ENCODE measurements at places on chromosomes 2 and 18.
A peak's percentile ranks its signal among the peaks of the same experiment; 100 is the strongest.

- no peak for DNase-seq
These were observed 1038.3 kb upstream of the ACVR2A start for GRCh38 chr2:146806364-146807005.

DNA sequence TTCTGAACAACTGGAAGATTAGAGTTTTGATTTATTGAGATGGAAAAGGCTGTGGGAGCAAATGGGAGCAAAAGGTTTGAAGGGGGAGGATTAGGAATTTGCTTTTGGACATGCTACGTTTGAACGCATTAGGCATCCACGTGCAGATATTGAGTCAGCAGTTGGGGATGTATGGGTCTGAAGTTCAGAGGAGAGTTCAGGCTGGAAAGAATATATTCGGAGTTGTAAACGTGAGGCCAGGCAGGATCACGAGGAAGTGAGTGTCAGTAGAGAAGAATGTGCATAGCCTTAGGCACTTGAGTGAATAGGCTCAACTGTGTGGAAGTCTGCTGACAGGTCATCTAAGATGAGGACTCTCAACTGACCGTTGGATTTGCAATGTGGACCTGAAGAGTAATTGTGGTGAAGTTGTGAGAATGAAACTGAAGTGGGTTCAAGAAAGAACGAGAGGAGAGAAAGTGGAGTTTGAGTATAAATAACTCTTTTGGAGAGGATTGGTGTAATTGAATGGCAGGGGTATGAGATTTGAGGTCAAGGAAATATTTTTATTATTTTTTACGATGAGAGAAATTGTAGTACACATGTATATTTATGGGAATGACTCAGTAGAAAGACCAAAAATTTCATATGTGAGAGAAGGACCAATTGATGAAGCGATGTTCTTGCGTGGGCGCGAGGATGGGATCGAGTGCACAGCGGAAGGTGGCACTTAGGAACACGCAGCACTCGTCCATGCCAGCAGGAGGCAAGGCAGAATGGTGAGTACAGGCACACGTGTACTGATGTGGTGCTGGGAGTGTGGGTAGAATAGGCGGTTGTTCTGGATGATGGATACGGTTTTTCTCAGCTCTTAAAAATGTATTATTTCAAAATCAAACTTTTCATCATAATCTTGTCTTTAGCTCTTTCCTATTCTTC is 40.5 kb upstream of the POLE4 start:
- DNase-seq, result no peak

DNA sequence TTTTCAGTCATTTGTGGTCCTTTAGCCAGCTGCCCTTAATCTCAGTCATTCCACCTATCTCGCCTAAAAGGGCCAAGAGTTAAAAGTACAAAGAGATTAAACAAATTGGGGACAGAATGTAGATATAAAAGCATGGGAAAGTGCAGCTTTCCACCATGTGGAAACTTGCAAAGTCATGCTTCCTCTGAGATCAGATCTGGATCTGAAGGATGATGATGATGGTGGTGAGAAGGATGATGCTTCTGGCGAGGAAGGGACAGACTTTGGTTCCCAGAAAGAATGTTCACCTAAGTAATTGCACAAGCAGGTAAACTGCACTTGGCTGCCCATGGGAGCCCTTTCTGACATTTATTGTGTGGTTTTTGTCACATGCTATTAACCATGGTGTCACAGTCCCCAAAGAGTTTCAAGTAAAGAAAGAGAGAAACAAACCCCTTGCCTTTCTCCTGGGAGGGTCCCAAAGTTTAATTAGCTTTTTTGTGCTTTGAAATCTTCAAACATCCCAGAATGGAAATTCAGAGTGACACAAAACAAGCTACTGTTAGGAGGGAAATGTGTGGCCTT is 34.7 kb downstream of the KLF7 start:
- no peak for DNase-seq

GRCh38 chr2:207704078-207704477 is 7.4 kb upstream of the CCNYL1 start:
- DNase-seq, result no peak

- DNase-seq, result no peak
These were observed 36.9 kb downstream of the TBC1D8 start for GRCh38 chr2:101114268-101114783.

GRCh38 chr2:105399207-105399861 is 483 bp upstream of the FHL2 start:
- DNase-seq, result no peak

DNA sequence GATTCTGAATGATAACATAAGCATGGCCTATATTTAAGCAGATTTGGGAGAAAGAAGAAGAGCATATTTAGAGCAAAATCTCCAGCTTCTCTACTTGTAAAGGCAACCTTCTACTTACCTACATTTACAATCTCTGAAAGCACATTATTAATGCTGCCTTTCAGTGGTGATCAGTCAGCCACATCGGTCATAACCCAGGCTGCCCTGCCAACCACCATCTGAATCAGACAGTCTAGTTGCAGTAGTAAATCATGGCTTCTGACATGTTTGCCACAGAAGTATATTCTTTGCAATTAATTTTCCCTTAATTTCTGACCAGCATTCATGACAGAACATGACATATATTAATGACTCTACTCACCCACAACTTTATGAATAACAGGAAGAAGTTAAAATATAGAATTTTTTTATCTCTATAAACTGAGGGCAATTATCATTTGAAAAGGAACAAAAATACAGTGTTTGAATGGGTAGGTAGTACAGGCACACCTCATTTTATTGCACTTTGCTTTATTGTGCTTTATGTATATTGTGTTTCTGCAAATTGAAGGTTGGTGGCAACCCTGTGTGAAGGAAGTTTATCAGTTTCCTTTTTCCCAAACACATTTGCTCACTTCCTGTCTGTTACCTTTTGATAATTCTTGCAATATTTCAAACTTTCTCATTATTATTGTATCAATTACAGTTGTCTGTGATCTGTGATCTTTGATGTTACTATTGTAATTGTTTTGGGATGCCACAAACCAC is 531.6 kb upstream of the CHAC2 start:
- DNase-seq, result no peak

DNA sequence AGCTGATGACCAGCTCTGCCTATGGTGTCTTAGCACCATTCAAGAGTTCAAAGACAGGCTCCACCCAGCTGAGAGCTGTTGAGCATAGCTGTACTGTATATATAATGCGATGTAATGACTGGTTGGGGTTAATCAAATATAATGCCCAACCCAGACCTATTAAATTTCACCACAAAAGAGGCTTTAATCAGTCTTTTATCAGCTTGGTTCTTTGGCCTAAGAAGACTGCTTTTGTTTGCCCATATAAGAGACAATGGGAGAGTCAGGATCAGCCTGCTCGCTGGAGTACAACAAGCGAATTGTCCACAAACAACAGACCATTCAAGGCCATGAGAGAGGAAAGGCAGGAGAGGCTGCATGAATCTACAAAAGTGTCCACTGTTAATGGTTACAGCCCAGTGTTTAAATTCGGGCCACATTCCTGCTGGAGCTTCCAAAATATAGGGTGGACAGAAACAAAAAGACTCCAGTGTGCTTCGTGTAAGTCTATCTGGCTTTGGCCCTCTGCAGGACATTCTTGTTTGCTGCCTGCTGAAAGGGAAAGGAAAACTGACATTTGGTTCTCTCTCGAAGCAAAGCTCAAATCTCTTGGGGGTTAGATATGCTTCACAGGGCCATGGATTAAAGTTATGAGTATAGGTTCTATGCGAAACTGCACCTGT is 299.0 kb upstream of the FBXO11 start:
- DNase-seq, result no peak

GRCh38 chr2:108215794-108216211 is 24.0 kb upstream of the SULT1C3 start:
- DNase-seq, result no peak

DNA sequence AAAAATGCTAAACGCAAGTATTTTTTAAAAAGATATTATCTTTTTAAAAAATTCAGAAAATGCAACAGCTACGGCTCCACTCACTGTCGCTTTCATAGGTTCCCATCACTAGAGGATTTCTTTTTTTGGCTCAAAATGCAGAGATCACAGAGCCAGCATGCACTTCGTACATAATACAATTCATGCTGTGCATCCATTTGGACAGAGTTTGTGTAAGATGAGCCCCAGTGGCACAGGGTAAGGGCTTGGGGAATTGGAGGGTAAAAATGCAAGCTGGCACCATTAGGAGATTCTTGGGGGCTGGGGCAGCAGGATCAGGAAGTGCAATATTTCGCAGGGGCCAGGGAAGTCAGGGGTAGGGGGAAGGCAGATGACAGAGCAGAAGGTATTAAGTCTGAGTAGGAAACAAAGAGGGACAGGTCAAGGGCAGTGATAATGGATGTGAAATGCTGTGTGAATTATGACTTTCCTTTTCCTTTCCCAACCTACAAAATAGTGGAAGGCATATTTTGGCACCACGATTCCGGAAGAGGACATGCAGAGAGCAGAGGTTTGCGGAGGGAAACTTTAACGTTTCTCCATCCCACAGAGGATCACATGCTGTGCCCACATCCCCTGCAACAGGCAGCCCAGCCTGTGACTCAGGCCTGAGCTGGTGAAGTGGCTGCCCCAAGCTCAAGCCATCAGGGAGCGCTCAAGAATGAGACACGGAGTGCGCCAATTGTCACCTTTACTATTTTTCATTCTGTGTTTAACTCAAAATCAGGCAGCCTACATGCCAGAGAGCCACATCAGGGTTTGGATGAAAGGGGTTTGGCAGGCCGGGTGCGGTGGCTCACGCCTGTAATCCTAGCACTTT is 4.7 kb downstream of the CAPG start:
- no peak for DNase-seq

- no peak for DNase-seq
These were observed 20.7 kb downstream of the CCDC150 start for GRCh38 chr2:196660244-196660643.

DNA sequence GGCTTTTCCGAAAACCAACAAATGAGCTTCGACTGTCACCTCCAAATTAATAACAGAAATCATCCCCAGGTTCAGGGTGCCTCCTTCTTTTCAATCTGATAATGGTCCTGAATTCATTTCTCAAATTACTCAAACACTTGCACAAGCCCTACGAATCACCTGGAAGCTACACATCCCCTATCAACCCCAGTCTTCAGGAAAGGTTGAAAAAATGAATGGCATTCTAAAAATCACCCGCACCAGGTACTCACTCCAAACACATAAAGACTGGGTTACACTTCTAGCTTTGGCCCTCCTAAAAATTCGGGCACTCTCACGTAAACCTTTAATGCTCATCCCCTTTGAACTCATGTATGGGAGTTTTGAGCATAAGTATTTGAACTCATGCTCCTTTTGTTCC is 23.9 kb downstream of the EIF2AK2 start:
- no peak for DNase-seq

DNA sequence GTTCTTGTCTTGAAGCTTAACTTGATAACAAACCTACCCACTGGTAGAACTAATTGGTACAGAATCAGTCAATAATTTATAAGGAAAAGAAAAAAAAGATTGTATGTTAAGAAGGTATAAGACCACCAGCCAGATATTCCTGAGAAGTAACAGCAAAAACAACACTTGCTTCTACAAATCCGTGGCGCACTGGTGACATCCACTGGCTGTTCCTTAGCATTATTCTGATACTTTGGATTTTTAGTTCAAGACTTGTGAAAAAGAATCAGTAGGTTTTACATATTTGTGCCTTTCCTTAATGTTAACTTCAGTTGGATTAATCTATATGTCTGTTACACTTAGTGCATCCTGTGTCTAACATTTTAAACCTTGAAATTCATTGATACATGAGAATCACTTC is 141.8 kb downstream of the GRB14 start:
- peak; percentile 26 for DNase-seq

DNA sequence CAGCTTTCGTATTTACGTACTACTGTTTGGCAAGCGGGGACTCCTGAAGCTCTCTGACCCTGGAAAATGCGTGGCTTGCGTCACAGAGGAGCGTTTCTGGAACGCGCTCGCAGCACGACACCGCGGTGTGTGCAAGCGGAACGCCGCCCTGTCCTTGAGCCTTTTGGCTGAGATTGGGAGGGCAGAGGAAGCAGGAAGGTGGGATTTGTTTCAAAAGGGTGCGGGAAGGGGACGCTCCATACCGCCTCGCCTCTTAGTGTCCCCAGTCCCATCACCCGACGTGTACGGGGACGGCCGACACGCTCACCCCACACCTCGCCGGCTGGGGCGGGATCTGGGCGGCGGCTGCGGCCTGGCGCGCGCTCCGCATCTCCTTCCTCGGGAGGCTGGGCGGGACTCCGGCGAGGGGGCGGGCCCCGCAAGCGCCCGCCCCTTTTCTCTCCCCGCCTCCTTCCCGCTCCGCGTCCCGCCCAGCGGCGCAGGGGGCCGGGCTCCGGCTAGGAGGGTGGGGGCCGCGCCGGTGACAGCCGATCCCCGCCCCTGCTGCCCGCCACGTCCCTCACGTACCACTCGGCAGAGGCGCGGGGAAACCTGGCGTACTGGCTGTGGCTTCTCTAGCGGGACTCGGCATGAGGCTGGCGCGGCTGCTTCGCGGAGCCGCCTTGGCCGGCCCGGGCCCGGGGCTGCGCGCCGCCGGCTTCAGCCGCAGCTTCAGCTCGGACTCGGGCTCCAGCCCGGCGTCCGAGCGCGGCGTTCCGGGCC is at the start of gene PDK1:
PDK1 (plus strand) TSS at position 569 of the 762 bp plus-strand sequence; CDS start at position 630, 61 bp downstream.
- DNase-seq, result peak; percentile 46

DNA sequence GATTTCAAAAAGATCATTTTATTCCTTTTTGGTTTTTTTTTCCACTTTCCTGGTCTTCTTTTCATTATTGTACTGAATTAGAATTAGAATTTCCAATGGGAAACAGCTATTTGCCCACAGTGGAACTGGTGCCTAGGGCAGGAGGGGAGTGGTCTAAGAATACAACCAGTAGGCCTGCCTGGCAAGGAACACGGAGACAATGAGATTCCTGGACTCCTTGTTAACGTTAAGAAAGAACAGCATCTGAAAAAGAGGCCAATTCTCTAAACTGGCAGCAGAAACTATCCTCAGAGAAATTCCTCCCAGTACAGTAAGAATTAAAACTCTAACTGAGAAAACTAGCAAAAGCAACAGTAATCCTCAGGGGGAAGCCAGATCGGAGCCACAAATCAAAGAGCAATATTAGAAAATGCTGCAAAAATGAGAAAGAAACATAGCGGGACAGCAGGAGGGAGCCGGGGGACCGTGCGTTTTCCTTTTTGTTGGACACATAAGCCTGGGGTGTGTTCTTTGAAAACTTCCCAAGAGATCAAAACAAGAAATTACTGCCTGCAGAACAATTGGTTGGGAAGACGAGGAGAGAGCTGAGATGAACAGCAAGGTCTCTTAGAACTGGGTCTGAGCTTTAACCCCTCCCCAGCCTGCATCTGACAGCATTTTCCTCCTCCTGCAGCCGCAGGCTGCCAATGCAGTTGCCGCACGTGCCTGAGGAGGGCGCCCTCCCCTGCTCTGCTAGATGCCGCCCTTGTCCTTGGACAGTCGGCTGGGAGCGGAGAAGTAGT is 776.0 kb downstream of the TSN start:
- no peak for DNase-seq

- no peak for DNase-seq
These were observed 7.3 kb upstream of the PRLH start for GRCh38 chr2:237558961-237559641.

DNA sequence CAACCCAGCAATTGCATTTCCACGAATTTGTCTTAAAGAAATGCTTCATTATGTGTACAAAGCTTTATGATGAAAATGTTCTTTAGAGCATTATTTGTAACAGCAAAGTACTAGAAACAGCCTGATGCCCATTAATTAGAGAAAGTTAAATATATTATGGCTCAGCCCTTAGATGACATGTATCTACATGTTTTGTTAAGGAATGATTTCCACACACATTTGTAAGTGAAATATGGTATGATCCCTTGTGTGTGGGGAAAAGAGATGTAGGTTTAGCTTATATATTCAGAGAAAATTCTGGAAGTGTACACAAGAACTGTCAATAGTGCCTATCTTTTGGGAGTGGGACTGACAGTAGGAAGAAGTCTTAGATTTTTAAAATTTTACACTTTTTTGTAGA is 3.8 kb upstream of the PTPN4 start:
- DNase-seq, result no peak
